ENCODE measurements at places on chromosomes 1 and 21.

DNA sequence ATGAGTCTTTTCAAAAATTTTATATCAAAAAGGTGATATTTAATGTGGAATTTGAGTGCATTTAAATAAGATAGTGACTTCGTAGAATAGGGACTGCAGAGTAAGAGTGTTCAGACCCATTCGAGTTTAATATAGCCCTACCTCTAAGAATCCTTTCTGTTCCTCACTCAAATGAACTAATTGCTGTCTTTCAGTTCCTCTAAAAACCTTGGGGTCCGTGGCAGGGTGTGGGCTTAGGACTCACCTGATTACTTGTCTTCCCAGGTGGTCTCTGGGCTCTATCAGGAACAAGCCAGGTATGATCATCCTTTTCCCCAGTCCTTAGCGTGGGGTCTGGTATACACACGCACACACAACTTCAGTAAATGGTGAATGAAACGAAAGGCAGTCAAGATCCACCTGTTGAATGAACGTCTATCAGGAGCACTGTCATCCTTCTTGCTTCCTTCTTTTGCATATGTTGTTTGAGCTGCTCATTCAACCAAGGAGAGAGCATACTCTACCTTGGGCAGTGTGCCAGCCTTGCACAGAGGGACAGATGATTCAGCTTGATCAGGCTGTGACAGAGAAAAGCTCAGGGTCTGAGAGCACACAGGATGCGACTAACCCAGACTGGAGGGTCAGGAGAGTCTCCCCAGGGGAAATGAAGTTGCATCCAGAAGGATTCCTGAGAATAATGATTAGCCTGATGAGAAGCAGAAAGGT, 1.2 kb upstream of the RNF11 start:
- no peak for DNase-seq

- no peak for DNase-seq
These were observed 231.2 kb downstream of the DSCAM start for GRCh38 chr21:40615505-40616376.

DNA sequence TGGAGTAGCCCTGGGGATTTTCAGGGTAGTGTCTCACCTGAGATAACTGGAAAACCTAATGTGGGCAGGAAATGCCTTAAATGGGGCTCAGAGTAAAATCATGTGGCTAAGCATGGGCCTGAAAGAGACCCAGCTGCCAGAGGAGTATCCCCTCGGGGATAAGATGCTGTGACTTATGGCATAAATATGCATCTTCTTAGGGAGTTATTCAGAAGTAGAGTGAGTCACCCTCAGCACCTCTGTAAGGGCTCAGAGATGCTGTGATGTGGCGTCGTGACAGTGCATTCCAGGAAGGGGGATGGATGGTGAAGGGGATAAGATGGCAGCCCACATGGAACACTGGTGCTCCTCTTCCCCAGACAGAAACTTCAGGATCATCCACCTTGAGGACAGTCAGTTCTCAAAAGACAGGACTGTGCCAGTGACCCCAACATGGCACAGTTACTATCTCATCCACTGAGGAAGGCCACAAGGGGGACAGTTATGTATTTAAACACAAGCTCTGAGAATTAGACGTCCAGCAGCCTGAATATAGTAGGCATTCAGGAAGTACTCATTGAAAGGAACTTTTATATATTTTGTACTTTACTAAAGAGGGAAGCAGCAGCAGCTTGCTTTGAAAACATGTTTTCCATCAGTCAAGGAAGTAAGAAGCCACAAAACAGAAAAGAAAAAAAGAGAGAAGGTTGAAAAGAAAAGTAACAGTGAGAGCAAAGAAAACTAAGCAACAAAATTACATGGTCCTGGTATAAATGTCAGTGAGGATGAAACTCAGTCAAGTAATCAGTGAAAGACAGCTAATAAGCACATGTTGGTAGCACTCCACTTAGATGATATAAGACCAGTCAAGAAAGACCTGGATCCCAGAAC, 8.3 kb downstream of the IL24 start:
- DNase-seq = peak; percentile 77

- no peak for DNase-seq
These were observed 9.9 kb upstream of the ARF1 start for GRCh38 chr1:228072658-228073043.

DNA sequence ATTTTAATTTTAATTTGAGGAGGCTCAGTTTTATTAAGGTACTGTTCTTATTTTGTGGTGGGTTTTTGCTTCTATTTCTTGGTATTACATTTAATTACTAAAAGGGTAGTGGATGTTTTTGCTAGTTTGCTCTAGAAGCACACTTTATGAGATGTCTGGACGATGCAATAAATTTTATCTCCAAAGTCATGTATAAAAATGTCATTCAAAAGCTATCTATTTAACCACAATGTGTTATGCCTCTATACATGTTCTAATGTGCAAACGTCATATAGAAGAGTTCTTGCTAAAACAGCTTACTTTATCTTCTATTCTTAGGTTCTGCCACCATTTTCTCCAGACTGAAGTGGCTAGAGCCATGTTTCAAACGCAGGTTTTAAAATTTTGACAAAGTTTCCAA, 12.9 kb upstream of the MPC2 start:
- DNase-seq = no peak

DNA sequence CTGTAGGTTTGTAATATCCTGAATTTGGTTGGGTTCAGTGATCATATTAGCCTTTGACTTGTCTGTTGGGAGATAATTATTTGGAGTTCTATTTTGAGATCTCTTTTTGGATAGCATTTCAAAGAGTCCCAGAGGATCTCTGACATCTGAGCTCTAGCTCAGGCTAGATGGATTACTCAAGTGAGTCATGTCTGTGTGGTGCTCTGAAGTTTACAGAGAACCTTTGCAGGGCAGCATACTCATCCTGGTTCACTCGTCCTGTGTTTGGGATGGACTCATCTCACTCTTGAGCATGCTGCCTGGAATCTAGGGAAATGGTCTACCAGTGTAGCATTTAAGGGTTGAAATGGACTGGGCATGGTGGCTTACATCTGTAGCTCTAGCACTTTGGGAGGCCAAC, 29.4 kb upstream of the BMP8A start:
- peak; percentile 26 for DNase-seq

- DNase-seq = no peak
These were observed 292.0 kb downstream of the VAV3 start for GRCh38 chr1:107673006-107673405.

Data from AG04450 (cell line).